ENCODE measurements at places on chromosomes 6 and 20.

- no peak for DNase-seq
Observed at GRCh38 chr20:35539756-35540212, 2.1 kb upstream of the ERGIC3 start.

DNA sequence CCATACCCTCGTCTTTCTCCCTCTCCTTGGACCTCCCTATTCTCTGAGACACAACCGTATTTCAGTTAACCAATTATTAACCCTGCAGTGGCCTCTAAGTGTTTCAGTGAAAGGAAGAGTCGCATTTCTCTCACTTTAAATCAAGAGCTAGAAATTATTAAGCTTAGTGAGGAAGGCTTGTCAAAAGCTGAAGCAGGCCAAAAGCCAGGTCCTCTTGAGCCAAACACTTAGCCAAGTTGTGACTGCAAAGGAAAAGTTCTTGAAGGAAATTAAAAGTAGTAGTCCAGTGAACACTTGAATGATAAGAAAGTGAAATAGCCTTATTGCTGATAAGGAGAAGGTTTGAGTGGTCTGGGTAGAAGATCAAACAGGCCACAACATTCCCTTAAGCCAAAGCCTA lies 58.3 kb downstream of the SNX9 start:
- DNase-seq, result no peak

GRCh38 chr6:84332139-84333034 lies 104.9 kb upstream of the CEP162 start:
- DNase-seq, result no peak

GRCh38 chr20:23335521-23335920 lies 15.1 kb upstream of the NXT1 start:
- no peak for DNase-seq

- DNase-seq, result no peak
Observed at GRCh38 chr20:56765172-56766073, 136.3 kb downstream of the TFAP2C start.

- no peak for DNase-seq
Observed at GRCh38 chr6:157861814-157862213, 38.8 kb downstream of the SNX9 start.

- DNase-seq, result no peak
Observed at GRCh38 chr20:34301587-34302311, 1.4 kb downstream of the AHCY start.

Data from stimulated activated CD4-positive, alpha-beta T cell treated with anti-CD3 and anti-CD28 coated beads, Interleukin-12 subunit alpha, Interleukin-12 subunit beta, amount 100 ng/mL, for 24 hours (primary cell).